ENCODE measurements at places on chromosomes 6 and 20.

DNA sequence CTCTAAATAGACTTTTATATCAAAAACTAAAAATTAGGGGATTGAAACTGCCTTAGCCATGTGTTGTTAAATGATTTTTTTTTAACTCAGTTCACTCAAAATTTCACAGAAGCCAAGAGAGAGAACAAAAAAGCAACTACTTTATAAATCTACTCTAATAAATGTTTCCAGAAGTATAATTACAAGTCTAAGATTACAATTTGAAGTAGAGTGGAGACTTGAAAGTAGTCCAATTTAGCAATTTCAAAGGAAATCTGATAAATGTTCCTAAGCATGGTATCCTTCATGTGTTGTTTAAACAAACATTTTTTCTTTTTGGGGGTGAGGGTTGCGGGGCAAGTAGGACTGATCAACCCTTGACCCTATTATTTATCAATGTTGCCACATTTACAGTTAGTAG lies 72.6 kb downstream of the PHIP start:
- DNase-seq = no peak

DNA sequence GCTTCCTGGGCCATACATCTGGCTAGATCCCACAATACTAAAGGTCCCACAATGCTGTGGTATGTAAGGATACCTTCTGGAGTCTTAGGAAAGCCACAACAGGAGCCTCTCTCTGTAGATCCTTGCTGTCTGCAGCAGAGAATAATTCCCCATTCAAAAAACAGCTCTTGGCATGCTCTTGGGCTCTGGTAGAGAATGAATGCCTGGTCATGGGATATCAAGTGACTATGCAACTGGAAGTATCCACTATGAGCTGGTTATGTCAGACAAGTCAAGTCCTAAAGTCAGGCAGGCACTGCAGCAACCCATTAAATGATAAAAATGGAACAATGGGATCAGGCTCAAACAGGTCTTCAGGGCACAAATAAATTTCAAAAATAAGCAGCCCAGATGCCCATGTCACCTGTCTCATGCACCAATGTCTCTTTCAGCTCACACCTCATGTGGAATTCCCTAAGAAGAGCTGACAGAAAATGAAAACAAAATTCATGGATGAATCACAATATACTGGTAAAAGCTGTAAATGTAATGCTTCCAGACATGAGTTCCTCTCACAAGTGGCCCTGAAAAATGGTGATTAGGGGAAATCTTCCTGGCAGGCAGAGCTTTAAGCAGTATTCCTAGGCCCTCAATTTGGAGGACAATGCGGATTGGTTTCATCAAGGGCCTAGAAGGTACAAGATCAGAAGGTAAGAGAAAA lies 4.3 kb downstream of the AK9 start:
- DNase-seq = no peak

GRCh38 chr20:6954219-6954618 lies 186.7 kb downstream of the BMP2 start:
- no peak for DNase-seq

GRCh38 chr6:105644073-105644489 lies 241.2 kb upstream of the PREP start:
- DNase-seq = no peak

DNA sequence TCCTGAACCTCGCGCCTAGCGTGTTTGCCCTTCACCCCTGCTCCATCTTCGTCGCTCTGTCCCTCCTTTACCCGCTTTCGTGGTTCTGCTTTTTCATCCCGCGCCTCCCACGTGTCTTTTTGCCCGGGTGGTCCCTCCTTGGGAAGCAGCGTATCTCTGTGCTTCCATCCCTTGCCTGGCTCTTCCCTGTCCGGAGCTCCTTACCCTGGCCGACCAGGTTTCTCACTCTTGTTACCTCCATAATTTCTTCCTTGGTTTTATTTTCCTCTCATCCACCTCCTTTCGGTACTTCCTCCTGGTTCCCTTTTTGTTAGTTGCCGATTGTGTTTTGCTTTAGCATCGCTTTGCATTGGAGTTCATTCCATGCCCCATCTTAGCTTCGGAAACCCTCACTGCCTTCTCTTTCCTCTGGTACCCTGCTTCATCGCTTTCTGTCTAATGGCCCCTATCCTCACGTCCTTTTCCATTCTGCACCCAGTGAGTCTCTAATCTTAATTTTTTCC lies 735 bp downstream of the FAM135A start:
- DNase-seq = no peak

DNA sequence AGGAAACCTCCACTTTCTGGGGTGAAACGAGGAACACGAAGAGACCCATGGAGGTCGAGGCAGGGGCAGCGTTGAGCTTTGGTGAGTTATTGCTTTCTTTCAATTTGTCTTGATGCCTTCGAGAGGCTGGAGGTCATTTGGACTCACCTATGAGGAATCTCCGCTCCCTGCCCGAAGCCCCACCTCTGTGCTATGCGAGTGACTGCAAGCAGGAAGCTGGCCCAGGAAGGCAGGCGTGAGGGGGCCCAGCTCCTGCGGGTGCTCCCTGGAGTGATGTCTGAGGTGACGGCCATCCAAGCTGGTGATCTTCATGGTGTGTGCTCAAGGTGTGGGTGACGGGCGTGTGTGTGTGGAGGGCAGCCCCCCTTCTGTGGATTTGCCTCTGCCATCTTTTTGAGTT lies 13.0 kb downstream of the PSMG4 start:
- no peak for DNase-seq

DNA sequence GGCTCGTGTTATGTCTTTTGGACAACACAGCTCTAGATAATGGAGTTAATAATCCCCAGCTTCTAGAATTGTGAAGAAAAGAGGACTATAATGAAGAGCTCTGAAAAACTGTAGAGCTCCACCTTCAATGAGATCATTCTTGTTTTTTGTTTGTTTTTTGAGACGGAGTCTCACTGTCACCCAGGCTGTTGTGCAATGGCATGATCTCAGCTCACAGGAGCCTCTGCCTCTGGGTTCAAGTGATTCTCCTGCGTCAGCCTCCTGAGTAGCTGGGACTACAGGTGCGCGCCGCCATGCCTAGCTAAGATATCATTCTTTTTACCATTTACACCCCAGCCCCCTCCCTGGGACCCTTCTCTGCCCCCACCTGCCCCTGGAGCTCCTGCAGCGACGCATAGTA lies 36.6 kb downstream of the ERGIC3 start:
- DNase-seq = no peak

GRCh38 chr6:160355001-160355400 lies 6.8 kb downstream of the SLC22A3 start:
- no peak for DNase-seq

- no peak for DNase-seq
Measured at GRCh38 chr6:82553863-82554531, 190.4 kb downstream of the TPBG start.

DNA sequence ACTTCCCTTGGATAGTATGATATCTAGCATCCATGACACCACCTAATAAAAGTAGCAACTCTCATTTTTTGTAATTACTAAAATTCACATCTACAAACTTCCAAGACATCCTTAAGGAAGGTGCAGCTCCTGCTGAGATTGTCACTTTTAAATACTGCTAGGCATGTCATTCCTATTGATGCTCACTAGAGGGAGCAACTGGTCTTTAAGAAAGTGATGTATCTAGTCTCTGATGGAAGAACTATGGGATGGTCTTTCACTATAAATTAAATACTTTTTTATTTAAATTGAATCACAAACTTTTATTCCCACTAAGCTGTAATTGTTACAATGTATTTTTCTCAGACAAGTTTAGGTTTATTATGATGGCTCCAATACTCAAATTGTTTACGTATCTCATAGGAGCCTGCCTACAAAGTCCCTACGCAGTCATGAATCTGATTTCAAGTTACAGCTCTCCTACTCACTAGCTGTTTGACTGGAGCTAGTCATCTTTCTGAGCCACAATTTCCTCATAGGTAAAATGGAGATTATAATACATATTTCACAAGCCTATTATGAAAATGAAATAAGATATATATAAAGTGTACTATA lies 8.1 kb upstream of the TSPYL1 start:
- DNase-seq = no peak

DNA sequence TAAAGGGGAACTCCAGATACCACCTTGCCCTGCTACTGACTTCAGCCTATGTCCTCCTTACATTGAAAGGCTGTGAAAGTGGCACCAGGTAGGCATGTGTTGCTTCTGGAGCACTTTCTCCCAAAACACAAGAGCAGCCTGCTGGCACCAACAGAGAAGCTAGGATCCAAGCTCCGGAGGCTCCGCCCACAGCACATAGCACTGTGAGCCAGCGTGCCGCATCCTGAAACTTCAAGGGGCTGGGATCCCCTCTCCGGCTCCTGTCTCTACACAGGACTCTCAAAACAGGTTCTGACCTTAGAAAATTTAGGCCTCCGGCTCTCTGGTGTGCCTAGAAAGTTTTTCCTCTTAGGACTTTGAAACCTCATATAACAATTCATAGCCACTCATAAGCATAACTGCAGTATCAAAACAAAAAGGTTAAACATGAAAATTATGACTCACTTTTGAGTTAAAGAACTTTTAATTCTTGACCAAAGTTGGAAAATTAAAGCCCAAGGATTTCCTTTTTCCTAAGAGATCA lies 41.1 kb downstream of the EZR start:
- DNase-seq = no peak

GRCh38 chr20:46550461-46550860 lies at the start of gene OCSTAMP:
Gene OCSTAMP, minus strand, starts transcription at chr20:46550654. Its CDS starts 94 bp downstream, at chr20:46550560.
- DNase-seq = no peak

DNA sequence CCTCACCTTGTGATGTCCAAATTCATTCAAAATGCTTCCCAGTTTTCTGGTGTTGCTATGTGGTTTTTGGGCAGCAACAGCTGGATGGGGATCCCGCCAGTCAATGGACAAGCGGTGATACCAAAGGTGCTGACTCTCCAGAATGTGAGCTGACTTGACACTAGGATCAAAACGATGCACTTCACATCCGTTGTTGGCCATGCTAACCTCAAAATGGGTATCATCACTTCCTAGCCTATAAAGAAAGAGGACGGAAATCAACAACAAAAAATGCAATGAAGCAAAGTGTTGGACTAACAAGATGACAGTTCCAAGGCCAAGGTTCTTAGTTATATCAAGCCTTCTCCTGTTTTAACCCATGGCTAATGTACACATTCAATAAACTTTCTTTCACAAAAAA lies 59.2 kb downstream of the METTL24 start:
- no peak for DNase-seq

GRCh38 chr6:16103722-16104121 lies 25.2 kb upstream of the MYLIP start:
- DNase-seq = no peak

DNA sequence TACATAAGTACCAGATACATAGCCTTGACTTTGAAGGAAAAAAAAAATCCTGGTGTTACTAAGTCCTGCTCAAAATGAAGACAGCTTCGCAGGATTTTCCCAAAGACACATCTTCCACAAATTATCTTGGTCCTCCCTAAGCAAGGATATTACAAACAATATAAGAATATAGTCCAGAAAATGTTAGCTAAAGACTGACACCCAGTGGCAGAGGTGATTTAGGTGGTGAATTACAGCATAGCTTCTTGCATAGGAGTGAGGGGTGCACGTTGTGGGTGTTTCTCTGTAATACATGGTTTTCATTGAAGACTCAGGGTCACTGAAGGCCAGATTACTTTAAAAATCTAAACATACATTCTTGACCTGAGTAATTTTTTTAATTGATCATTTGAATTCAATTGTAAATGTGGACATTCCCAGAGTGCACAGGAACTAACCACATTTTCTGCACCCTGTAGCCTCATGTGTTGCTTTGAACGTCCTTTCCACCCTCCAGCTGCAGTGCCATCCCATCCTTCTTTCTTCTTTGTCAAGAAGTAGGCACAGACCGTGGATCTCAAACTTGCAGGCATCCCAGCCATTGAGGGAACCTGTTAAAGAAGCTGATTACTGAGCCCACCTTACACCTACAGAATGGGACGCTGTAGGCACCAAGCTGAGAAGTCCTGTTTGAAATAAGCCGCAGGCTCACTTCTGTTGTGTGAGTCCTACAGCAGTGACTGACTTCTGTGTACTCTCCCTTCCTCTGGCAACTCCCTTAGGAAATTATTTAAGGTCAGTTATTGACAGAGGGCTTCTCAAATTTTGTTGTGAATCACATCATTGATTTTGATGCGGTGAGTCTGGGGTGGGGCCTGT lies 102.6 kb downstream of the PERP start:
- DNase-seq = no peak

DNA sequence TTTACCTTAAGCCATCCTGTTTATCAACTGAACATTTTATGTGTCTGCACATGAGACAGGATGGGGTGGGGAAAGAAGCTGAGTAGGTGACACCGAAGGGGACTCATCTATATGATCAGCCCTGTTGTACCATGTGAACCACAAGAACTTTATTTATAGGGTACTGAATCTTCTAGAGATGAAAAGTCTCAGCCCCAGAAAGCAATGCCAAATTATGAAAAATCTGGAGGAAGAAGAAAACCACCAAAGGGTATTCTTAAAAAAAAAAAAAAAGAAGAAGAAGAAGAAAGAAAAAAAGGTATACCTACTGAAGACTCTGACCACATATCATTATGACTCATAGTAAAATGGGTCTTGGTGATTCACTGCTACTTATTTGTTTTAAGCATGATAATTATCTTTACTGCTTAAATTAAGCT lies 39.8 kb upstream of the HBS1L start:
- DNase-seq = no peak

DNA sequence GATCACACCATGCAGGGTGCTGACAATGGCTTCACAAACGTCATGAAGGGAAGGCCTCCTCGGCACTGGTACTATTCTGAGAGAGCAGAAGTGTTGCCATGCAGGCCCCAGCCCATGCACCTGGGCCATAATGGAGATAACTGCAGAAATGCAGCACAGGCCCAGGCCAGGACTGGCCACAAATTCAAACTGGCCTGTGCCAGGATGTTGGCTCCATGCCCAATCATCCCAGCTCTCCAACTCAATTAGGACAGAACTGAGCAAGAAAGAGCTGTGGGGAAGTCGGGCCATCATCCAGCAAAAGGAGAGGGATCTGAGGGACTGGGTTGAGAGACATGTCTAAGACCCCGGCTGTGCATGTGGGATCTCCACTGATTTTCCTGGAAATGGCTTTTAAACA lies 48.9 kb upstream of the SYNDIG1 start:
- no peak for DNase-seq

- no peak for DNase-seq
Measured at GRCh38 chr6:133682506-133683307, 206.2 kb upstream of the TCF21 start.

- no peak for DNase-seq
Measured at GRCh38 chr20:3312940-3313682, 74.1 kb upstream of the SLC4A11 start.

- DNase-seq = peak; percentile 77
Measured at GRCh38 chr20:49593466-49594142, 25.7 kb upstream of the PTGIS start.

GRCh38 chr6:36721369-36722140 lies 23.9 kb downstream of the RAB44 start:
- DNase-seq = no peak

- no peak for DNase-seq
Measured at GRCh38 chr6:67102743-67103142, 1395.7 kb upstream of the EYS start.

Measured in activated CD8-positive, alpha-beta memory T cell treated with anti-CD3 and anti-CD28 coated beads, Interleukin-2, amount 50 U/mL, for 48 hours (primary cell).